ENCODE measurements at places on chromosomes 16 and 17.

GRCh38 chr17:59423137-59423724 lies 91.8 kb downstream of the YPEL2 start:
- DNase-seq = no peak

DNA sequence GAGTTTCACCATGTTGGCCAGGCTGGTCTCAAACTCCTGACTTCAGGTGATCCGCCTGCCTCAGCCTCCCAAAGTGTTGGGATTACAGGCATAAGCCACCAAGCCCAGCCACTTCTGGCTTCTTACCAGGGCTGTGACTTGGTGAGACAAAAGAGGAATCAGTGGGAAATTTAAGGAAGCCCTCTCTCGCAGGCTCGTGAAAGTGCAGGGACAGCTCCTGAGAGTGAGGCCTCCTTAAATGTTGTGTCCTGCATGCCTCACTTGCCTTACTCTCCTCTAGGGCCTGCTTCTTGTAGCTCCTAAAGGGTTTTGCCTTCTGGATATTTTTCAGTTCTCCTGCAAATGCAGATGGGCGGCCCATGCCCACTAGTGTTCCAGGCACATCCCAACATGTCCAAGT lies 5.2 kb downstream of the AHSP start:
- no peak for DNase-seq

DNA sequence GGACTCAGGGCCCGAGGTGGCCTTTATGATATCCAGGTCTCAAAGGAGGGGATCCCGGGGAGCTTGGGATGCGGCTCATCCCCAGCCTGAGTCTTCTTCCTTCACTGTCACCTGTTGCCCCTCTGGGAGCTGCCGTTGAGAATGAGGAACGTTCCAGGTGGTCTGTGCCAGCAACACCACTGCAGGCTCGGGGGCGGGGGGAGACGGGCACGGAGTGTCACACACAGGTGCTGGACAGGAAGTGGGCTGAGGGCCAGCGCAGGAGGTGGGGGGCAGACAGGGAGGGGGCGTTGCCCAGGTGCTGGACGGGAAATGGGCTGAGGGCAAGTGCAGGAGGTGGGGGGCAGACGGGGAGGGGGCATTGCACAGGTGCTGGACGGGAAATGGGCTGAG lies 28.2 kb downstream of the METRNL start:
- DNase-seq = no peak

DNA sequence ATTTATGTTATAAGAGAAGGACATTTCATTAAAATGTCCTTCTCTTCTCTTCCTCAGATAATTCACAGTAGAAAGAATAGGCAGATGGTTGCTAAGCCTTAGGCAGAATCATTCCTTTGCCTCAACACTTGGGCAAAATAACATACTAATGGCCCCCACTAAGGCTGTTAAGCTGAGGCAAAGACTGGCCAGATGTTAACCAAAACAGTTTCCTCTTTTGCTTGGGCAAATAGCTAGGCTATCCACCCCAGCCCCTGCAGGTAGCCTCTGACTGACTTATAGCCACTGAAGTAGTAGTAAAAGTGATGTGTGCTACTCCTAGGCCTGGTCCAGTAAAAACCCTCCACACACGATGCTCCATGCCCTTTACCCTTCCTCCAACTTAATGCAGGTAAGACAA lies 55.2 kb downstream of the SPAG9 start:
- no peak for DNase-seq

- no peak for DNase-seq
Measured at GRCh38 chr17:27669850-27670249, 38.9 kb downstream of the LGALS9 start.

DNA sequence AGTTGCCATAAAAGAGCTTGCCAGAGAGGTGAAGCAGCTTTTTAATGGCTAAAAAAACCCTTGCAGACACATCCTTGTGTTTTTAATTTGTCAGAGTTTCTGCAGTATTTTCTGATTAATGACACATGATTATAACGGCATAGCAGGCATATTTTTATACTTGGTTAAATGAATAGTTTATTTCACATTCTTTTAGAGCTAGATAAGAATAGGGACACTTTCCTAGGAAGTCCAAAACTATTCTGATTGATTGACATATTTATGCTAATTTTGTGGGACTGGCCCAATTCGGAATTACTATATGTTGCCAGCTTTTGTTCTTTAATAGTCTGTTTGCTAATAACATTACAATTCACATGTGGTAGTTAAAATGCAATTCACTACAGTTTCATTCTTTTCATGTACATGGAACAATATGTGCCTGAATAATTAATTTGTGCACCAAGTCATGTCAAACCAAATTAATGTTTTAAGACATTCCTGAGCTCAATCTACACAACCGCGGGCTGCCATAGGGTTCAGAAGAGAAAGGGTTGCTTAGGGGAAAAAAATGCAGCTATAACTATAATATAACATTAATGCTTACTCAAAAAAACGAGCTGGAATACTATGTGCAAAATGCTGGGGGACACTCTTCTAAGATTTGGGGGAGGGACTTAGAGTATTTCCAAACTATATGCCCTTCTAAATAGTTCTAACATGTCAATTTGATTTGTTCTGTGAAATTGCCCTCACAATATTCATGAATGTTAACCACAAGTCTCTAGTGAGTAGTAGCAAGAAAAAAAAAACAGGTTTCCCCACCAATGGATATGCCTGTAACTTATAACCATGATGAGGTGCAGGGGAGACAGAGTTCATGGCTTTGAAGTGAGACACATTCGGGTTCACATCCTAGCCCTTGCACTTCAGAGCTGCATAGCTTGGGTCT lies 305.4 kb downstream of the CEP112 start:
- DNase-seq = no peak

- no peak for DNase-seq
Measured at GRCh38 chr17:4782652-4783051, 3.5 kb downstream of the VMO1 start.

DNA sequence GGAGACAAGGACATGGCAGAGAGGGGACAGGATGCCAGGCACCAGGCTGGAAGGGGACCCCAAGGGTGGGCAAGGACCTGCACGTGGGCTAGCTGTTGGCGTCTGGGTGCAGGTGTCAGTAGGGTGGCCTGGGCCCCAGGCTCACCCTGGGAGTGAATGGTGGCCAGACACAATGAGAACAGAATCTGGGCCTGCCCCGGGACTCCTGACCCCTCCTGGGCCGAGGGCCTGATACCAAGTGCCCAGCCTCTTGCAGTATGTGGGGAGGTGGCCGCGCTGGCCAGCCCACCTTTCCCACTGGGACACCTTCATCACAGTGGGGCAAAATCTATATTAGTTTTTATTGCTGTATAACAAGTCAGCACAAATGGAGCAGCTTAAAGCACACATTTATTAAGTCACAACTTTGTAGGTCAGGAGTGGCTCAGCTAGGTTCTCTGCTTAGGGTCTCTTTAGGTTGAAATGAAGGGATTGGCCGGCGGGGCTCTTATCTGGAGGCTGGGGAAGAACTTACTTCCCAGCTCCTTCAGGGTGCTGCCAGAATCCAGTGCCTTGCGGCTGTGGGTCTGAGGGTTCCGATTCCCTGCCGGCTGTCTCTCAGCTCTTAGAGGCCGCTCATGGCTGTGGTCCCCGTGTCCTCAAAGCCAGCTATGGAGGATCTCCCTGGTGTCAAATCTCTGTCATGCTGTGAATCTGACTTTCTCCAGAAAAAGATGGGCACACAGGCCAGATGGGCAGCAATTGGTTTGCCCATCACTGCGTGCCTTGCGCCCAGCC lies 3.6 kb downstream of the PRSS33 start:
- no peak for DNase-seq

Measured in stimulated activated CD4-positive, alpha-beta T cell treated with anti-CD3 and anti-CD28 coated beads, Interleukin-1b, Interleukin-23, amount 100 ng/mL, for 1 hour (primary cell).